Sigmoid colon (tissue), 7 donors: ENCODE measurements at places on chromosomes 3 and 15. TPM values are rescaled to one million over a fixed set of nuclear protein-coding genes. Genes with fewer than 3 reads are reported as not detected.

The CALML4 gene
- 214 TPM for polyA plus RNA-seq

DNA sequence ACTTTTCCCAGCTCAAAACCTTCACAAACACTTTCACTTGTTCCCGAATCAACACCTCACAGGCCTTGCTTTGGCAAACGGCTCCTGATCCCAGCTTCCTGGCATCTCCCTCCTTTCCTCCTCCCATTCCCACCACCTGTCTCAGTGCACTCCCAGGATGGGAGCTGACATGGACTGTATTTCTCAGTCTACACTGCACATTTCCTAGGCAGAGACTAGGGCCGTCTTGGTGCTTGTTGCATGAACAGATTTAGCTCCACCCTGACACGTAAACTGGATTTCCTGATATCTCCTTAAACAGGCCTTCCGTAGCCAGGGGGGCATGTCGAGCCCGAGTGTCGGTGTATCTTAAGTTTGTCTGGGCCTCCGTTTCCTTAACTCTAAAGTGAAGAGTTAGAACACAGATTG, 790 bp upstream of the WHAMM start:
- no peaks in the 10 kb centered on the region for H3K27me3 ChIP-seq
- peak overlapping the region; percentile 100 for H3K27ac ChIP-seq
- peaks cover 25% of the 10 kb centered on the region for H3K4me1 ChIP-seq
- peaks cover under 1% of the 10 kb centered on the region for H3K36me3 ChIP-seq
- no peak overlapping the region for H3K4me3 ChIP-seq

The BCHE gene
- polyA plus RNA-seq = 2.4 TPM

DNA sequence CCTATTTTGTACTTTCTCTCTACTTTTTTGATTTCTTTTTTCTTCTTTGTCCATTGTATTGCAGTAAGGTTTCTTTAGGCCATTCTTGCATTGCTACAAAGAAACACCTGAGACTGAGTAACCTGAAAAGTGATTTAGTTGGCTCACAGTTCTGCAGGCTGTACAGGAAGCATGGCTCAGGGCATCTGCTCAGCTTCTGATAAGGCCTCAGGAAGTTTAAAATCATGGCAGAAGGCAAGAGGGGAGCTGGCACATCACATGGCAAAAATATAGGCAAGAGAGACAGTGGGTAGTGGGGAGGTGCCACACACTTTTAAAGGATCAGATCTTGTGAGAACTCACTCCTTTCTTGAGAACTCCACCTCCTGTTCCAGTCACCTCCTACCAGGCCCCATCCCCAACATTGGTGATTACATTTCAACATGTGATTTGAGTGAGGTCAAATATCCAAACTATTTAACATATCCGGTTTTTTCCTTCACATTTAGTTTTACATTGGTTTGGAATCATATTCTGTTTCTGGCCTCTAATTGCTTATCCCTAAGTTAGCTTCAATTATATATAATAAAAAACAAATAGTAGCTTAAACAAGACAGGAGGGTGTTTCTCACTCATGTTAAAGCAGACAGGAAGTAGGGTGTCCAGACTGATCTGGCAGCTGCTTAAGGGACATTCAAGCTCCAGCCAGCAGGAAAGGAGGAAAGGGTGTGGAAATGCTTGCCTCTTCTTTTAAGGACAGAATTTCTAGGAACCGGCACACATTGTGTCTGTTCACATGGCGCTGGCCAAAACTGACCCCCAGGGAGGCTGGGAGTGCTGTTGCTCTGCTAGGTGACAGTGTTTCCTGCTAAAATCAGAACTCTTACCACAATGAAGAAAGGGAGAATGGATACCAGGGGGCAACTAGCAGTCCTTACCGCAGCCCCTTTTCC, 28.8 kb upstream of the SKOR1 start:
- no peak overlapping the region for H3K4me3 ChIP-seq
- no peak for DNase-seq
- no peak overlapping the region for H3K27ac ChIP-seq
- no peaks in the 10 kb centered on the region for H3K36me3 ChIP-seq
- no peaks in the 10 kb centered on the region for H3K27me3 ChIP-seq

DNA sequence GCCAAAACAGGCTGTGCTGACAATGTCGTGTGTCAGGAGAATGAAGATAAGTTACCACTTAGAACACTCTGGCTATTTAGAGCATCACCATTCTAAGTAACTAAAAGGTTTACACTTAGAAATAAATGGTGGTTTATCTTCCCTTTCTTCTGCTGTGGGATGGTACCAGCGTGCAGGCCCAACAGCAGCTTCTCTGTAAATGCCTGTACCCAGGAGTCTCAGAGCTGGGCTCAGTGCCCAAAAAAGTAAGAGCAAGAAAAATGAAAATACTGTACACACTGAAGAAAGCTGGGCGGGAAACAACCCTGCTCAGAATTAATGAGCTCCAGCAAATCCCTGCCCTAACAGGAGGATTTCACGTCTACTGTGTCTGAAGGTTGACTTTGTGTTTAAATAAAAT, 206.5 kb downstream of the MFSD1 start:
- no peaks in the 10 kb centered on the region for H3K4me1 ChIP-seq
- no peak overlapping the region for H3K4me3 ChIP-seq
- no peak overlapping the region for H3K27ac ChIP-seq
- H3K27me3 ChIP-seq = no peaks in the 10 kb centered on the region
- DNase-seq = no peak

The RARB gene
- polyA plus RNA-seq = 2.1 TPM

GRCh38 chr3:177515786-177516157, 318.5 kb upstream of the TBL1XR1 start:
- H3K36me3 ChIP-seq = no peaks in the 10 kb centered on the region
- H3K4me3 ChIP-seq = no peak overlapping the region
- peak overlapping the region; percentile 44 for H3K27ac ChIP-seq
- no peak for DNase-seq
- H3K27me3 ChIP-seq = no peaks in the 10 kb centered on the region

DNA sequence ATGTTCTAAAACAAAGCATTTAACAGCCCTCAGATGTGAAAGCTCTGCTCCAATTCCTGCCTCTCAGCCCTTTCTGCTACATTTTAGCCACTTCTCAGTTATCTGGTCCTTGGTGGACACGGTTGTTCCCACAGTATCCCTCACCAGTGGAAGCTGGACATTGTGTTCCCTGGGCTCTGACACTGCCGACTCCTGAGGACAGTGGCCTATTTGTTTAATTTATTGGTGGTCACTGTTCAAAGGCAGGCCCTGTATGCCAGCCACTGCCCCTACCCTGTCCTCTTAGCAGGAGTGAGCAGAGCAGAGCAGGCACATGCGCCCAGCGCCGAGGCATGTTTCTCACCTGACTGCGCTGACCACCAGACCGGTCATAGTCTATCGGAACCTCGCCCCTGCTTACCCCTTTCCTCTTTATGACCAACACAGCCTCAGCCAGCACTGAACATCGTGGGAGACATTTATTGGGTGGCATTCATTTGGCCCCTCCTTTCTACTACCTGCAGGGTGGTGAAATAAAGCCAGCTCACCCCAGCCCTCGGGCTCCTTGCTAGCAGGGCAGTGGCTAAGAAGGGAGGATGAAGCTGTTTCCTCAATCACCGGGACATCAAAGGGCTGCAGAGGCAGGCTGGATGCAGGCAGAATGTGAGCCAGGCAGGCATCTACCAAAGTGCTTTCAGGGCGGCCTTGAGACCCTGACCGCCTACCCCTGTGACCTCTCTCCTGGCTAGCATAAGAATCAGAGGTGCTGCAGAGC, 54.3 kb upstream of the HACD2 start:
- H3K27me3 ChIP-seq = no peaks in the 10 kb centered on the region
- H3K4me3 ChIP-seq = no peak overlapping the region
- H3K4me1 ChIP-seq = peaks cover 98% of the 10 kb centered on the region

DNA sequence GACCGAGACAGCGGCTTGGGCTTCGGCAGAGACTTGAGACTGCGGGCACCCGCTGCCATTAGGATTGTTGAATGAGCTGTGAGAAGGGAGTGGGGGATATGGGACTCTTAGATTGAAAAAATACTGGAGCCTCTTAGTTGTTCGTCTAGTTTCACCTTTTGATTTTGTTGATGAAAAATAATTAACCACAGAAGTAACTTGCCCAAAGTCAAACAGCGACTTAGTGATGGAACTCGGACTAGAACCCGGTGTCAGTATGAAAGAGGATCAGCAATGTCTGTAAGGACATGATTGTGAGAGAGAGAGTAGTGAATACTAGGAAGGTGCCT, 510 bp upstream of the GOLGB1 start:
- peak overlapping the region; percentile 79 for H3K4me3 ChIP-seq
- no peaks in the 10 kb centered on the region for H3K36me3 ChIP-seq
- peak overlapping the region; percentile 88 for H3K27ac ChIP-seq
- H3K4me1 ChIP-seq = peaks cover 20% of the 10 kb centered on the region

DNA sequence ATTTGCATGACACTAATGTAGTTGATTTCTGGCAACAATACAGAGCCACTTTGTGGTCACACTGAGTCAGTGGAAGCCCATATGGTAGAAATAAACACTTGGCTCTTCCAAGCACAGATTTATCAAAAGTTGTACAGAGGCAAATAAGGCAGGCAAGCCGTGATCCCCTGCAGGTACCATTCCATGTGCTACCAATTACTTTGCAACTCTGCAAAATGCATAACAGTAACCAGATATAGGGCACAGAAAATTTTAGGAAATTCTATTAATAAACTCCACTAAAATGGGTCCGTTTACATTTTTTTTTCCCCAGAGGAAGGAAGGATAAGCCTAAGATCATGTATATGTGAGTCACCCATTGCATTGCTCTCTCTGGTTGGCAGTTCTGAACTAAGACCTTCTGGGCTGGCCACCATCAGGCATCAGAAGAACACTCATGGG, 103.1 kb upstream of the PTX3 start:
- H3K4me1 ChIP-seq = no peaks in the 10 kb centered on the region
- H3K36me3 ChIP-seq = no peaks in the 10 kb centered on the region
- H3K4me3 ChIP-seq = no peak overlapping the region
- no peak for DNase-seq
- H3K27me3 ChIP-seq = no peaks in the 10 kb centered on the region
- H3K27ac ChIP-seq = no peak overlapping the region

The CFAP100 gene
- not detected for polyA plus RNA-seq

- no peak overlapping the region for H3K4me3 ChIP-seq
- no peaks in the 10 kb centered on the region for H3K36me3 ChIP-seq
- H3K4me1 ChIP-seq = peaks cover 22% of the 10 kb centered on the region
- peak overlapping the region; percentile 35 for H3K27ac ChIP-seq
- no peaks in the 10 kb centered on the region for H3K27me3 ChIP-seq
Measured at GRCh38 chr15:57555270-57555669, 36.4 kb upstream of the MYZAP start.

The HTR3E gene
- 0.54 TPM for polyA plus RNA-seq

The CD96 gene
- 1.8 TPM for polyA plus RNA-seq

DNA sequence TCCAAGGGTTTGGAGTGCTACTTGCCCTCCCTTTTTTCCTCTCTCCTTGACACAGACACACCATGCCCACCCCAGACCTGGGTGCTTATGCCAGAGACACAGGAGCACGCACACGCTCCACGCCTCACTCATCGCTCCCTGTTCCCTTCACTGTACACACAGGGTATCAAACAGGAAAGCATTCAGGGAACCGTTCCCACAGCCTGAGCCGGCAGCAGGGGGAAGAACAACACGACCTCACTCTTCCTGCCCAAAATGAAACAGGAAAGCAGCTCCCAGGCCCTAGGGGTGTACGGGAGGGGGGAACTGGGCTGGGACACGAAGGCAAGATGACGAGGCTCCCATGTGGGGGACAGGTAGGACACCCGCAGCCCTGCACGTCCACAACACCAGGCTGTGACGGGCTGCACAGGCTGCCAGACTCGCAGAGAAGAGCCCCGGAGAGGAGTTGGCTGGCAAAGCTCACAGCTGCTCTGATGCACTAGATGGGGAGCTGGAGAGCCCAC, 11.2 kb downstream of the DLL4 start:
- no peaks in the 10 kb centered on the region for H3K36me3 ChIP-seq
- no peak for DNase-seq
- no peaks in the 10 kb centered on the region for H3K4me1 ChIP-seq
- no peaks in the 10 kb centered on the region for H3K27me3 ChIP-seq
- H3K4me3 ChIP-seq = no peak overlapping the region

GRCh38 chr3:16358336-16358735, 93.3 kb downstream of the OXNAD1 start:
- H3K27ac ChIP-seq = no peak overlapping the region
- no peak overlapping the region for H3K4me3 ChIP-seq
- H3K27me3 ChIP-seq = no peaks in the 10 kb centered on the region
- H3K36me3 ChIP-seq = no peaks in the 10 kb centered on the region
- H3K4me1 ChIP-seq = no peaks in the 10 kb centered on the region
- no peak for DNase-seq

DNA sequence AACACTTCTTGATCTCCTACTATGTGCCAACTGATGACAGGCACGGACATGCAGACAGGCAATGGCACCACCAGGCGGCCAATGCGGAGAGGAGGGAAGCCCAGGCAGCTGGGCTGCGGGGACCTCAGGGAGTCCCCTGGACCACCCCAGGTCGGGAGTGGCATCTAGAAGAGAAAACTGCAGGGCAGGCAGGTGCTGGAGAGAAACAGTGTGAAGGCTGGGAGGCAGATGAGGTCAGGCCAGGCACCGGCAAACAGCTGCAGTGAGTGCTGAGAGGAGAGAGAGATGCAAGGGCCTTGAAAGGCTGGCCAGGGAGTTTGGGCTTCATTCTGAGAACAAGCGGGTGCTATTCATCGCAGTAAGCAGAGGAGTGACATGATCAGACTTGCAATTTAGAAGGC, 29.1 kb downstream of the SLC6A1 start:
- no peaks in the 10 kb centered on the region for H3K36me3 ChIP-seq
- no peaks in the 10 kb centered on the region for H3K4me1 ChIP-seq
- no peak overlapping the region for H3K4me3 ChIP-seq
- H3K27ac ChIP-seq = no peak overlapping the region
- DNase-seq = no peak

The CAMKV gene
- not detected for polyA plus RNA-seq

DNA sequence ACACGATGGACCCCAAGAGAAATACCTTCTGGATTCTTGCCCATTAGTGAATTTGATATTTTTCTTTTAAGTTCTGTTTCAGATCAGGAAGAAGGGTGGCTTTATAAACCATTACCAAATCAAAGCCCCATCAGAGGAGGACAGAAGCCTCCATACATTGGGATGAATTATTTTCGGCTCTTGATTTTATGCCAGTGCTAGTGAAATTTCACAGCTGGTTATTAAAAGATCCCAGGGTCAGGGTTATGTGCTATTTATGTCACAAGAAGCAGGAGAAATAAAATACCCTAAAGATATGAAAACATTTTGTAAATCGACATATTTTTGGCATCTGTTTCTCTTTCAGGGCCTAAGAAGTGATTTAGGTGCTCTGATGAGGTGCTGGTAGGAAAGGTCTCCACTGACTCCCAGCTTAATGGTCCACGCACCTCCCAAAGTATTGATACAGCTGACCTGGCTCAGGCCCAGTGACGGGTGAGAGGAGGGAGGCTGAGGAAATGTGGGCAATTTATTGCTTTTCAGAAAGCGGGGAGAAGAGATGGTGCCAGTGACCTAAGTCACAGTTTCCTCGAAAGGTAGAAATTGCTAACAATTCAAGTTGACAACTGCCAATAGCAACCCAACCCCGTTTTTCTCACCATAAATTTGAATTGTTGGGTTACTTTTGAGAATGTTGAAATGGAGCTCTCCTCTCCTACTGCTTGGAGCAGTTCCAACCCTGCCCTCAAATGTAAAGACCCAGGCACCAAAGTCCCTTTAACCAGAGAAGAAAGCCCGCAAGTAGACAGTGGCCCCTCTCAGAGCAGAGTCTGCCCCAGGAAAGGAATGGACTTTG, 315.6 kb upstream of the NR2E3 start:
- no peaks in the 10 kb centered on the region for H3K36me3 ChIP-seq
- DNase-seq = no peak
- H3K4me1 ChIP-seq = no peaks in the 10 kb centered on the region
- no peak overlapping the region for H3K4me3 ChIP-seq

The DIPK2A gene
- 6.6 TPM for polyA plus RNA-seq

- no peaks in the 10 kb centered on the region for H3K27me3 ChIP-seq
- H3K4me1 ChIP-seq = peaks cover 8% of the 10 kb centered on the region
- H3K4me3 ChIP-seq = no peak overlapping the region
- no peak overlapping the region for H3K27ac ChIP-seq
- no peaks in the 10 kb centered on the region for H3K36me3 ChIP-seq
- no peak for DNase-seq
Measured at GRCh38 chr3:61682671-61683548, 121.5 kb downstream of the PTPRG start.
